Stimulated activated CD4-positive, alpha-beta T cell treated with anti-CD3 and anti-CD28 coated beads, Interleukin-4, amount 100 ng/mL, for 24 hours (primary cell): ENCODE measurements at places on chromosomes 2 and 18.

GRCh38 chr2:28359222-28360057 is 33.2 kb upstream of the FOSL2 start:
- peak; percentile 78 for DNase-seq

DNA sequence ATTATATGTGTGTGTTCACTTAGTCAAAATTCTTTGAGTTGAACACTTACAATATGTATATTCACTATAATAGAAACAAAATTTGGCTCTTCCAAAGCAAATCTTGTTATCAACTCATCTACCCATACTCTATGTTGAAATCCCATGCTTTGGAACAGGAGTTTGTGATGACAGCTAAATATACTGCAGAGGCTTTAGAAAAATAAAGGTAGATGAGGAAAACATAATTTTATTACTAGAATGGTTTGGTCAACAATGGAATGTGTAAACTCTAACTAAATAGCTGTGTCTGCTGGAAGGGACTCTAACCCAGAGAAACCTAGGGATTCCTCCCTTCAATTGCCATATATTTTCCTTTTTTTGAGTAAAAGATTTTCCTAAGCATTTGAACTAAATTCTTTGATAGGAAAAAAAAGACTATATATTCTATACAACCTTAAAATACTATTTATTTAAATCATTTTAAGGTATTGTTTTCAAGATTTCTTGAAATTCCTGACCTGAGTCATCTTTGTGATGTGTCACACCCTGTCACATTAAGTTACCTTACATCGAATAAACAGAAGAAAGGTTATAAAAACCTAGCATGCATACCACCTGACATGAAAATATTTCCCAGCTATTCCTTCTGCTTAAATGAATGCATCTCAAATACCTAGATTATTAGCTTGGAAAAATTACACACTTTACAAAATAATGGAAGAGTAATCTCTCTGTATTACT is 175.5 kb downstream of the OTX1 start:
- no peak for DNase-seq

DNA sequence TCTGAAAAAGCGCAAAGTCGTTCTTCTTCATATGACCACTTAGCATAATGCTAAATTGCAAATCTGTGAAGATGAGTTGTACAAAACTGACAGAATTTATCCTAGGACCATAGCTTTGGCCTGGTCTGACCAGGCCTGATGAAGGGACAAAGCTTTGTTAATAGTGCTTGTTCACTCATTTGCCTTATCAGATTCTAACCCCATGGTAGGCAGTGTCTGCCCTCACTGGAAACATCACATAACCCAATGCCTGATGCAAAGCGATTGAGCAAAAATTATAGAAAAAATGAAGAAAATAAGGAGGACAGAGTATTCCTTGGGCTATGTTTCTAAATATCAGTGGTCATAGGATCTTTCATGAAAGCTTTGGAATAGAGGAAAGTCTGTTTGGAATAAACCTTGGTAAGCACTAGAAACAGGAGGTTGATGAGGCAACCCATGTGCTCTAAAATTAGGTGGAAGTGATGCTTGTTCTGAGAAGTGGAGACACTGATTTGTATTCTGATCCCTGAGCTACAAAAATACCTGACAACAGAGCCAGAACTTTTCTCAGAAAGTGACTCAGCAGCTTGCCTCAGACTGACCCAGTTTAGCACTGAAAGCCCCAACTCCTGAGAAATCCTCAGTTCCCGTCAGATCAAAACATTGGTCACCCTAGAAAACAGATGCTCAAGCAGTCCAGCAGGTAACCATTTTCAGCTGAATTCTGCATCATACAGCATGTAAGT is 131.4 kb upstream of the MAPRE2 start:
- no peak for DNase-seq

- no peak for DNase-seq
Measured at GRCh38 chr2:32824070-32824809, 122.5 kb upstream of the LTBP1 start.

DNA sequence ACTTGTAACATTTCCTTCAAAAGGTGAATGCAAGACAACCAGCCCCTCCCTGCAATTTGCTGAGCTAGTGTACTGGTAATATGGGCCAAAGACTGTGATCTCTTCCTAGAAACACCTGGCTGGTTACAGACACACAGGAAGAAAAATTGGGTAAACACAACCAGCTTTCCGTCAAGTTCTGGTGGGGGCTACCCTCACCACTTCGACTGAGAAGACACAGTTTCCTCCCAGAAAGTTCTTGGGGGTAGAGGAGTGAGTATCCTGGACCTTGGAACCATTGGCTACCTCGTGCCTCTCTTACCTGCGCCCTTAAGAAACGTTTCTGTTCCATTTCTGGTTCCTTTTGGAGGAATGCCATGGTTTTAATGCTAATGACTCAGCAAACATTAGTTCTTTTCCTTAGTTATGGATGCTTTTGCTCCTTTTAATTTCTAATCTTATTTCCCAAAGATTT is 120.9 kb upstream of the DLX2 start:
- DNase-seq = no peak

DNA sequence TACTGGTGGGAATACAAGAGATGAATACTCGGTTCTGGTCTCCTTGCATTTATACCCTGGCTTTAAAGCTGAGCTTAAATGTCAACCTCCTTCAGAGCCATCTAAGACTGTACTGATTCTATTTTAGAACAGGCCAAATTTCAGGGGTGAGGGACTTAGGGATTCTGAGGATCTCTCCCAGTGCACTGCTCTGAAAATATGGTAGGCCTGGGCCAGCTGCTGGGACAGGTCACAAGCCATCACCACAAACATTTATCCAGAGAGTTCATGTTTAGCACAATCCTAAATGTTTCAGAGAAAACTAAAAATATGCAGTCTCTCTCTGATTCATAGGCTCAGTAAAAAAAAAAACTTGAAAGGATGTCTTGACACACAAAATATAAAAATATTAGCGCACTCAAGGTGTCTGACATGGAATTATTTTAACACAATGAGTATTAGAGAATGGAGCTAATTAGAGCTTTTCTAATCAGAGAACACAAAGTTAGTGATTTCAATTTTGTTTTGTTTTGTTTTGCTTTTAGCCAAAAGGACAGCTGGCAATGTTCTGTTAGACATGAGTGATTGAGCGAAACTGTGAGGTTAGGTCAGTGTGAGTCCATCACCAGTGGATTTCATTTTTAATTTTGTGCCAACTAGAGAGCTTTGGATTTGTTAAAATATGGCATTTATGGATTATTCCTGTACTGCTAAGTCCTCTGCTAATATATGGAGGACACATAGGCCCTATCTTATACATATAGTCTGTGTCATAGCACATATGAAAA is 38.8 kb downstream of the MFSD6 start:
- no peak for DNase-seq

GRCh38 chr2:231168460-231169139 is 29.8 kb upstream of the ARMC9 start:
- DNase-seq = no peak

GRCh38 chr2:157838442-157839161 is 37.5 kb downstream of the ACVR1 start:
- peak; percentile 17 for DNase-seq

GRCh38 chr2:107137706-107138105 is 251.7 kb upstream of the ST6GAL2 start:
- no peak for DNase-seq

DNA sequence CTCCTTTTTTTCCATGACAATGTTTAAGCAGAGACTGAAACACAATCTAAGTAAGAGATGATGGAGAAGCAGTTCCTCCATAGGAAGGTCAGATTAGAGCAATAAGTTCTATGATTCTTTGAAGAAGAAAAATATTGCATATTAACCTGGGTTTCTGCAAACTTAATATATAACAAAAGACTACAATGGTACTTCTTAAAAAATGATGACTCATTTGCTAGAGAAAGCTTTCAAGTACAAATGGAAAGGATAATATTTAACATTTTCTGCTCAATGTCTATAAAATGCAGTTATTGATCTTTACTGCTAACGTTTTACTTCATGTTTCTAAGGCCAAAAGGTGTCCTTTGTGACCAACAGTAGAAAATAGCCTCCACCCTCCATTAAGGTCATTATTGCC is 158.6 kb downstream of the DOCK10 start:
- no peak for DNase-seq

GRCh38 chr2:150495993-150496627 is 8.6 kb upstream of the RND3 start:
- DNase-seq = no peak

GRCh38 chr2:241701149-241701398 is 765 bp upstream of the ING5 start:
- DNase-seq = no peak

- DNase-seq = no peak
Measured at GRCh38 chr2:73117441-73117840, 4.7 kb upstream of the RAB11FIP5 start.

DNA sequence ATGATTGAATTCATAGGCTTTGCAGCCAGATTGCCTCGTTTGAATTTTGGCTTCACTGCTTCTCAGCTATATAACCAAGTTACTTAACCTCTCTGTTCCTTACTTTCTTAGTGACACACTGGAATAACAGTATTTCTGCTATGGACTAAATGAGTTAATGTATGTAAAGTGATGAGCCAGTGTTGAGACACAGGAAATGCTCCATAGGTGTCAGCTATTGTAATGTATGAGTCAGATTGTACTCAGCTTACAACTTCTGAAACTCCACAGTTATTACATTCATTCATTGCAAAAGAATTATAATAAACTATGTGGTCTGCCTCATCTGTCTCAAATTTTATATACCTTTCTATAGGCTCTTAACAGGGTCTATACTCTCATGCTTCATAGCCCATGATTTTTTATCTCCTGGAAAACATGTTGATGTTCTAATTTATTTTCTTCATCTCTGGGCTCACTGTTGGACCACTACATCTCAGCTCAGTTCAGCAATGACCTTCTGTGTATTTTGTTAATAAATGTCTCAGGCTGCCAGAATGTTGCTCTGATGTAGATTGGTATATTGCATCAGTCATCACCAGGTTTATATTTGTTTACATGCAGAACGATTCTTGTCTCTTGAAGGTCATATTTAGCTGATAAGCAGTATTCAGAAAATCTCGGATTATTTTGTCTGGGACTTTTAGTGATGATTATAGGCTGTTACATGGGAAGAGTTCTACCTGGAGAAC is 76.2 kb downstream of the MAP3K20 start:
- DNase-seq = no peak

- no peak for DNase-seq
Measured at GRCh38 chr2:98884658-98885057, 51.4 kb downstream of the CRACDL start.

- DNase-seq = no peak
Measured at GRCh38 chr2:168577885-168578284, 121.8 kb downstream of the CERS6 start.

- no peak for DNase-seq
Measured at GRCh38 chr18:2420367-2420766, 150.9 kb downstream of the METTL4 start.

GRCh38 chr2:191515551-191515950 is 162.4 kb upstream of the NABP1 start:
- DNase-seq = no peak

DNA sequence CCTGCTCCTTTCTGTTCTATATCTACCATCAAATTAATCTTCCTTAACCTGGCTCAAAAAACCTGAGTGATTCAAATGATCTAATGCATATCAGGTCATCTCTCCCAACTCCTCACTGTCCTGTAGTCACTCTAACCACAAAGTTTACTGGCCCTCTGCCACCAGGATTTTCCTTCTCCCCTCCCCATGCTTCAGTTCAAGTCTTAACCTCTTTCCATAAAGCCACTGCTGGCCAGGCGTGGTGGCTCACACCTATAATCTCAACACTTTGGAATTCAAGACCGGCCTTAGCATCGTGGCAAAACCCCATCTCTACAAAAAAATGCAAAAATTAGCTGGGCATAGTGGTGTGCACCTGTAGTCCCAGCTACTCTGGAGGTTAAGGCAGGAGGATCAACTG is 7.5 kb upstream of the SP3 start:
- DNase-seq = no peak

- no peak for DNase-seq
Measured at GRCh38 chr2:78699696-78700095, 325.8 kb upstream of the REG3G start.

- no peak for DNase-seq
Measured at GRCh38 chr2:138504546-138505235, 3.1 kb downstream of the SPOPL start.

GRCh38 chr2:178830451-178830850 is 23.2 kb upstream of the TTN start:
- no peak for DNase-seq

GRCh38 chr2:134178138-134178877 is 75.6 kb upstream of the MGAT5 start:
- no peak for DNase-seq

GRCh38 chr2:128433911-128434550 is 115.4 kb upstream of the HS6ST1 start:
- no peak for DNase-seq

DNA sequence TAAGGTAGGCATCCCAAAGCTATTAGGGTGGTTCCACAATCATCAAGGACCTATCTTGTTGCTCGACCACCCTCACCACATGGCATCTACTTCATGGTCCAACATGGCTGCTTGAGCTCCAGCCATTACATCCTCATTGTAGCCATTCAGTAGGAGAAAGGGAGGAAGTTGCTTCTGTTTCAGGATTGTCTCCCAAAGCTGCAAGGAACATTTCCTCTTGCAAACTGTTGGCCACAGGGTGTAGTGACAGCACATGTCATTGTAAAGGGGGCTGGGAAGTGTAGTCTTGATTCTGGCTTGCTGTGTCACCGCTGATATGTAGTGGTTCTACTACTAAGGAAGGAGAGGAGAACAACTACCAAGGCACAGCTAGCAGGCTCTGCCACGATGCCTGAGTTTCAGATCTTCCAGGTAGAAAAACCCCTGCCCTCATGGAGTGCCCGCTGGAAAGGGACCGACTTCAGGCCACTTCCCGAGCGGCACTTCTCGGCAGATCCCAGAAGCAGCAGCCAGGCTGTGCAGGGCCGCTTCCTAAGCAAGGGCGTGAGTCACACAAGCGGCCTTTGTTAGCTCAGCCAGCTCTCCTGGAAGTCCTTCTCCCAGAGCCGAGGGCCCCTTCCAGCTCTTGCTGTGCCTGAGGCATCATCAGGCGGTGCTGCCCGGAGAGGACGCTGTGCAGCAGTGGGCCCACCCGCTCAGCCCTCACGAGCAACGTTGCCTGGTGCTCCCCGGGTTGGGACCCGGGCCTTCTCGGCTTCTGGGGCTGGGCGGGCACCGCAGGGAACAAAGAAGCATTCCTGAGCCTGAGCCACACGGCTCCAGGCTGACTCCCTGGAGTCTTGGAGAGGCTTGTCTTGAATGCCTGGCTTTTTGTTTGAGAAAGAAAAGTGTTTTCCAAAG is 58.2 kb downstream of the HS6ST1 start:
- DNase-seq = no peak

- no peak for DNase-seq
Measured at GRCh38 chr2:38213619-38214167, 137.7 kb upstream of the CYP1B1 start.
